HFFc6 (cell line): ENCODE measurements at places on chromosomes 6 and 20. TPM values are rescaled to one million over a fixed set of nuclear protein-coding genes. Genes with fewer than 3 reads are reported as not detected.

DNA sequence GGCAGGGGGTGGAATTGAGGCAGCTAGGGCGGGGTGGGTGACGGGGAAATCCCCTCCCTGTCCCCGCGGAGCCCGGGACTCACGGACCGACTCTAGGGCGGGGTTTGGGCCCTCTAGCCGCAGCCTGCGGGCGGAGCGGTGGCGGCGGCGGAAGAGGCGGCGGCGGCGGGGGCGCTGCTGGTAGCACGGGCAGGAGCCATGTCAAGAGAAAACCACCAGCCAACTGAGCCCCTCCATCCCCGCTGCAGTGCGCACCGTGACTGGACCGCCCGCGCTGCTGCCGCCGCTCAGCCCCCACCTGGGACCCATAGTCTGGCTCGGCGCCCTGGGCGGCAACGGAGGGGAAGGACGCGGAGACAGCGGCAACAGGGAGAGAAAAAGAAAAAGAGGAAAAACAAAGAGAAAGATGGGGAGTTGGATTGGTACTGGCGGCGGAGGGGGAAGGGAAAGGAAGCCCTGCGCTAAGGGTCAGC lies 1.2 kb upstream of the C6orf62 start:
- peaks cover 46% of the 10 kb centered on the region for H3K36me3 ChIP-seq
- DNase-seq = peak; percentile 24
- peak overlapping the region; percentile 96 for H3K4me3 ChIP-seq
- peak overlapping the region; percentile 100 for H3K27ac ChIP-seq

The CLPSL2 gene
- total RNA-seq = not detected in 3 replicates

The ADGRG6 gene
- 25.0 to 73.2 TPM (median 54.0 TPM) in 3 replicates for total RNA-seq

- no peak overlapping the region for H3K27ac ChIP-seq
- no peaks in the 10 kb centered on the region for H3K27me3 ChIP-seq
- no peaks in the 10 kb centered on the region for H3K4me1 ChIP-seq
- no peaks in the 10 kb centered on the region; the same call in 1 of the 2 replicates for H3K36me3 ChIP-seq
Measured at GRCh38 chr6:91659891-91660290, 1073.0 kb upstream of the MAP3K7 start.

DNA sequence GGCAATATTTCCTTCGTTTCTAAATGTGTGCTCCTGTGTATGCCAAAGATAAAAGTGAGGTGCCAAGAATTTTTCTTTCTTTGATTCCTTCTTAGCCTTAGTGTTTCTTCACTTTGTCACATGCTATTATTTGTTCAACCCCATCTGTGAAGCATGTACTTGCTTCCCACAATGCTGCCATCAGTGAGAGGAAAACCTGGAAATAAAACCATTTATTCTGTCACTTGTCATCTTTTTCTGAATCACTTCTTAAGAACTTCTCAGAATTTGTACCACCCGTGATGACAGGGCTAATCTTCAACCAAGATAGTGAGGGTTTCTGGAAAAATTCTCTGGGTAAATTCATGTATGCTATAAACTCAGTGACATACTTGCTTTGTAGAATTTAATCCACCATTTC lies 450.1 kb downstream of the COL12A1 start:
- no peak overlapping the region for H3K27ac ChIP-seq
- no peaks in the 10 kb centered on the region for H3K4me1 ChIP-seq
- DNase-seq = no peak

- H3K4me3 ChIP-seq = no peak overlapping the region
- peaks cover 3% of the 10 kb centered on the region for H3K27me3 ChIP-seq
- no peaks in the 10 kb centered on the region for H3K36me3 ChIP-seq
- no peak for DNase-seq
Measured at GRCh38 chr6:79969784-79970183, 22.4 kb upstream of the ELOVL4 start.

The ZSCAN9 gene
- 6.7 and 8.8 TPM in 2 replicates for total RNA-seq

The TMEM244 gene
- total RNA-seq = not detected in 3 replicates

- peak overlapping the region; percentile 56; the same call in 1 of the 2 replicates for H3K27ac ChIP-seq
- peak overlapping the region; percentile 90 for H3K4me3 ChIP-seq
- peaks cover 12% of the 10 kb centered on the region for H3K4me1 ChIP-seq
- H3K36me3 ChIP-seq = peaks cover 5% of the 10 kb centered on the region; the same call in 1 of the 2 replicates
Measured at GRCh38 chr20:62240020-62240685, 1.8 kb downstream of the OSBPL2 start.

DNA sequence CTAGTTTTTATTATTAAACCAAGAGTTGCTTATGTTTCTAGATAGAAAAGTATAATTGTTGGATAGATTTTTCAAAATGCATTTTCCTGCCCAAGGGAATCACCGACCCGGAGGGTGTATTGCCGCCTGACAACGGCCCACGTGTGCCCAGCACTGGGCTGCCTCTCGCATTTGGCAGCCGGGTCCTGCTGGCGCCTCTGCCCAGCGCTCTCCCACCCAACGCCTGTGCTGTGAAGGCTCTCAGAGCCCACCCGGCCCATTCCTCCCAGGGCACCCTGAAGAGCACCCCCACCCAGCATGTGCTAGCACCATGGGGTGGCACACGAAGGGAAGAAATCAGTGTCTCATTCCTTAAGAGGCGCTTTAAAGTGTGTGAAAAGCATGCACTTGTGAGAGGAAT lies 88.3 kb upstream of the AFDN start:
- no peak overlapping the region for H3K4me3 ChIP-seq
- H3K27ac ChIP-seq = no peak overlapping the region
- H3K4me1 ChIP-seq = no peaks in the 10 kb centered on the region
- no peaks in the 10 kb centered on the region; the same call in 1 of the 2 replicates for H3K27me3 ChIP-seq
- no peak for DNase-seq

GRCh38 chr6:39389484-39389767 lies 66.9 kb upstream of the KCNK16 start:
- H3K4me1 ChIP-seq = no peaks in the 10 kb centered on the region
- no peaks in the 10 kb centered on the region for H3K27me3 ChIP-seq
- H3K4me3 ChIP-seq = no peak overlapping the region
- no peaks in the 10 kb centered on the region for H3K36me3 ChIP-seq
- DNase-seq = no peak

DNA sequence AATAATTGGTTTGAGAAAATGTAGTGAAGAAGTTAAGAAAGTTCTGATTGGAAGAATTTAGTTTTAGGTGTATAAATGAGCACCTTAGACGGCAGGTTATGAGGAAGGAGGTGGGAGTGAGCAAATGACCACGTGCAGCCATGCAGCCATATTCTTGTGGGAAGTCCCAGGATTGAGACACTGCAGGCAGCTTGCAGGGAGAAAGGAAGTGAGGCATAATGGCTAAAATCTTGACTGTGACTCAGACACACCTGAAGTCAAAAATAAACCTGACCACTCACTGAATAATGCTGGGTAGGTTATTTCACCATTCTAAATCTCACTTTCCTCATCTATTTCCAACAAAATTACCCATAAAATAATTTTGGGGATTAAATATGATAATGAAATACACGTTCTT lies 16.6 kb downstream of the DSE start:
- H3K4me3 ChIP-seq = peak overlapping the region; percentile 72
- H3K4me1 ChIP-seq = peaks cover 83% of the 10 kb centered on the region
- no peaks in the 10 kb centered on the region for H3K27me3 ChIP-seq
- peaks cover 9% of the 10 kb centered on the region for H3K36me3 ChIP-seq
- peak overlapping the region; percentile 84 for H3K27ac ChIP-seq
- DNase-seq = peak; percentile 63

DNA sequence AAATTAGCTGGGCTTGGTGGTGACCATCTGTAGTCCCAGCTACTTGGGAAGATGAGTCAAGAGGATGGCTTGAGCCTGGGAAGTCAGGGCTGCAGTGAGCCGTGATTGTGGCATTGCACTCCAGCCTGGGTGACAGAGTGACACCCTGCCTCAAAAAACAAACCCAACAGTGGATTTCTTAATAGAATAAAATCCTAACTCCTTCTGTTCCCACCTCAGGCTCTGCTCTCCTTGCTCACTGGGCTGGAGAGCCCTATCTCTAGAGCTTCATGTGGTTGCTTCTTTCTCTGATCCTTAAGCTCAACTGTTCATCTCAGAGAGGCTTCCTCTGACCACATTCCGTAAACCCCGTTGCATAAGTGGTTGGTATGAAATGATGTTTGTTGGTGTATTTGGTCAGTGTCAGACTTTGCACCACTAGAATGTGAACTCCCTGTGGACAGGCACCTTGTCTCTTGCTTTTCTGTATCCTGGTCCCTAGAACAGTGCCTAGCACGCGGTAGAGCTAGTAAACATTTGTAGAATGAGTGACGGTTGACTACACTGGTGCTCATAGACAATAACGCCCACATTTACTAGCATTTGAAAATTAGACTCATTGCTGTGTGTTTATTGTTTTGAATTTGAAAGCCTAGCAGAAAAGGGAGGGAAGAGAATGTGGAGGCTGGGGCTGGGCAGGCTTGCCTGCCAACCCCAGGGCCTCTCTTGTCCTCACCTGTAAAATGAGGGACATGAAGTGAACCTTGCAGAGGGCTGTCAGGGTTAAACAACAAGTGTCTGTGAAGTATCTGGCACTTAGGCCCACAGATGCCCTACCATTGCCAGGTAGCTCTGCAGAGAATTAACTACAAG lies 4.2 kb downstream of the MAPRE1 start:
- peak overlapping the region; percentile 93 for H3K4me3 ChIP-seq
- peak overlapping the region; percentile 92 for H3K27ac ChIP-seq
- peaks cover 61% of the 10 kb centered on the region for H3K4me1 ChIP-seq
- no peaks in the 10 kb centered on the region; the same call in 1 of the 2 replicates for H3K27me3 ChIP-seq
- DNase-seq = no peak

The CCDC170 gene
- total RNA-seq = 0.32 to 0.34 TPM (median 0.33 TPM) in 3 replicates

DNA sequence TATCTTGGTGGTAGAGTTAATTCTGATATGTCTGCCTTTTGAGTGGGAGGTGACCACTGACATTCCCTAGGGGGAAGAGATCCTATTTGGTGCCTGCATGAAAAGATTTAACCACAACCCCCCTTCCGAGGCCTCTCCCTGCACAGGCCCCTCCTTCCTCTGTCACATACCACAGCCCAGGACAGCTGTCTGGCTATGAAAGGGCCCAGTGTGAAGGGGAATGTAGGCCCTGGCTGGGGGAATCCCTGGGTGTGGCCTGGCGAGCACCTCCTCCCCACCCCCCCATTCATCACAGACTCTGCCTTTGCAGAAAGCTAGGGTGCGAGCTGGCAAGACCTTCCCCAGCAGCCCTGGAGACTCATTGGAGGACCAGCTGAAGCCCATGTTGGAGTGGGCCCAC lies 27.4 kb upstream of the MAPRE1 start:
- H3K36me3 ChIP-seq = no peaks in the 10 kb centered on the region
- no peaks in the 10 kb centered on the region for H3K4me1 ChIP-seq
- no peaks in the 10 kb centered on the region; the same call in 1 of the 2 replicates for H3K27me3 ChIP-seq

GRCh38 chr20:63092660-63093215 lies 86.0 kb upstream of the BHLHE23 start:
- no peak for DNase-seq
- no peak overlapping the region for H3K27ac ChIP-seq
- H3K27me3 ChIP-seq = peaks cover 43% of the 10 kb centered on the region
- no peaks in the 10 kb centered on the region for H3K36me3 ChIP-seq
- no peak overlapping the region for H3K4me3 ChIP-seq

The RFX6 gene
- not detected in 3 replicates for total RNA-seq

DNA sequence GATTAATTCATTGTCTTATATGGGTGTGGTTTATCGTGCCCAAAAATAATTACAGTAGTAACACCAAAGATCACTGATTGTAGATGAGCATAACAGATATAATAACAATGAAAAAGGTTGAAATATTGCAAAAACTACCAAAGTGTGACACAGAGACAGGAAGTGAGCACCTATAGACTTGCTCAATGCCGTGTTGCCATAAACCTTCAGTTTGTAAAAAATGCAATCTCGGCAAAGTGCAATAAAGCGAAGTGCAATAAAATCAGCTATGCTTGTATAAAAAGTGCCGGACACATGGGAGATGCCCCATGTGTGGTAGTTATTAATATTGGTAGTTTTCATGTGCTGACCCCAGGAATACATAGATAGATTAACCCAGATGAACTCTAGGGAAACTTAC lies 192.6 kb downstream of the NRN1 start:
- H3K27me3 ChIP-seq = peaks cover 6% of the 10 kb centered on the region
- no peaks in the 10 kb centered on the region for H3K36me3 ChIP-seq
- DNase-seq = no peak
- no peaks in the 10 kb centered on the region for H3K4me1 ChIP-seq

- peaks cover 54% of the 10 kb centered on the region for H3K4me1 ChIP-seq
- H3K4me3 ChIP-seq = no peak overlapping the region
- H3K27ac ChIP-seq = no peak overlapping the region; the same call in 1 of the 2 replicates
- H3K36me3 ChIP-seq = peaks cover 9% of the 10 kb centered on the region; the same call in 1 of the 2 replicates
Measured at GRCh38 chr6:35220711-35221110, 7.0 kb downstream of the SCUBE3 start.

The TUBB1 gene
- not detected in 3 replicates for total RNA-seq

The HMGCLL1 gene
- not detected in 3 replicates for total RNA-seq

DNA sequence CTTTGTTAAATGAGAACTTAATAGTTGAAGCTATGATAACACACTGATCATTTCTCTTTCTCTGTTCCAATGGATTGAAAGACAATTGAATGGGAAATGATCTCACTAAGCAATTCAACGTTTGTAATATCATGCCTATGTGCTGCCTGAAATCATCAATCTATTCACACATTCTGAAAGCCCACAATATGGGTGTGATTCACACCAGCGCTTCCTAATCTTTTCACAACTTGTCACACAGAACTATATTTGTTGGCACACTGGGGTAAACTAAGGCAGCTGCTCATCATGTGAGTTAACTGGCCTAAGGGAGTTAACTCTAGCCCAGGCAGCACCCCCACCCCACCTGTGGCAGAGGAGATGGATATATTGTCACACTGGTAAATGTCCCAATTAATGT lies 37.1 kb upstream of the UTRN start:
- H3K27me3 ChIP-seq = peaks cover 6% of the 10 kb centered on the region
- 0 out of 2 replicates have a peak overlapping the region, but pooled peaks have one; percentile 29 for H3K4me3 ChIP-seq
- peaks cover 16% of the 10 kb centered on the region for H3K36me3 ChIP-seq
- H3K4me1 ChIP-seq = peaks cover 39% of the 10 kb centered on the region
